ENCODE measurements at places on chromosomes 4 and X.

DNA sequence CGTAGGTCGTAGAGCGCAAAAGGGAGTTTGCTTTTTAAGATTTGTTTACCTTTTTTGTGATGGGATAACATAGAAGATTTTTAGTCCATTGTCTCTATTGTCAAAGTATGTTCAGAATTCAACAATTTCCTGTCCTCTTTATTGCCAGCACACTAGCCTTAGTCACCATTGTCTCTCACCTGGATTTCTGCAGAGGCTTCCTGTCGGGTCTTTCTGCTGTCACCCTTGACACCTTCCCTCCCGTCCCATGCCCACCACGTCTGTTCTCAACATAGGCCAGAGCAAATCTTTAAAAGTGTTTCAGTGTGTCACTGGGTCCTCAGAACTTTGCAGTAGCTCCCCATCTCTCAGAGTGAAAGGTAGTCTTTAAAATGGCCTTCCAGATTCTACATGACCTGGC, 323.9 kb downstream of the TENM3 start:
- no peak for DNase-seq

GRCh38 chr4:179130122-179130714, 1688.0 kb upstream of the AGA start:
- no peak for DNase-seq

DNA sequence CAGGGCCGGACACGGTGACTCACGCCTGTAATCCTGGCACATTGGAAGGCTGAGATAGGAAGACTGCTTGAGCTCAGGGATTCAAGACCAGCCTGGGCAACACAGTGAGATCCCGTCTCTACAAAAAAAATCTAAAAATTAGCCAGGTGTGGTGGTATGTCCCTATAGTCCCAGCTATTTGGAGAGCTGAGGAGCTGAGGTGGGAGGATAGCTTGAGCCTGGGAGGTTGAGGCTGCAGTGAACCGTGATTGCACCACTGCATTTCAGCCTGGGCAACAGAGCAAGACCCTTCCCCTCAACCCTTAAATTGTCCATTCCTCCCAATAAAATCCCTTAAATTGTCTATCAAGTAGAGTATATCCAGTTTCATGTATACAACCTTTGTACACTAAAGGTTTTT, 17.0 kb downstream of the OTUD6A start:
- no peak for DNase-seq

- no peak for DNase-seq
Measured at GRCh38 chr4:21652508-21653231, 295.9 kb downstream of the KCNIP4 start.

DNA sequence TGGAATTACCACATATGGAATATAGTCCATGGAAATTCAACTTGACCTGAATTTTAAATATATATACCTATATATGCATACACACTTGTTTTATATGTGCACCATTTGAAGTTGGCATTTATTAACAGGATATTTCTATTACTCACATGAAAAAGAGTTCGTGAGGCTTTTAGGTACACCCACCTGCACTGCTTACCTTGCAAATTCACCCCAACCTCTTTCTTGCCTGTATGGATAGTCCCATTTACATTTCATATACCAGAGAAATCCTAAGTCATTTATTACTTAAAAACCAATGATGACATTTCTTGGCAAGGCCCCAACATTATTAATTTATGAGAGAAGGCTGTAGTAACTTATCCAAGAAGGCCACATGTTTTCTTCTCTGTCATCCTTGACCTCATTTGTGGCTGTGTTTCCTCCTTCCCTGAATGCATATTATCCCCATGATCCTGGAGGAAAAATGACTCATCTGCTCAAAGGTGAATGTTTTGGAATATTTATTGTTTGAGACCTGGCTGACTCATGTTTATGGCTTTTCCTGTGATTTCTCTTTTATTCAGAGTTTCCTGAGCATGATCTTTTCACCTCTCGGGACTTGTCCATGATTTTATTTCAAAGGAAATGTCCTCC, 62.2 kb upstream of the FAM241A start:
- no peak for DNase-seq

GRCh38 chrX:115650916-115651315, 89.9 kb downstream of the PLS3 start:
- DNase-seq: no peak

DNA sequence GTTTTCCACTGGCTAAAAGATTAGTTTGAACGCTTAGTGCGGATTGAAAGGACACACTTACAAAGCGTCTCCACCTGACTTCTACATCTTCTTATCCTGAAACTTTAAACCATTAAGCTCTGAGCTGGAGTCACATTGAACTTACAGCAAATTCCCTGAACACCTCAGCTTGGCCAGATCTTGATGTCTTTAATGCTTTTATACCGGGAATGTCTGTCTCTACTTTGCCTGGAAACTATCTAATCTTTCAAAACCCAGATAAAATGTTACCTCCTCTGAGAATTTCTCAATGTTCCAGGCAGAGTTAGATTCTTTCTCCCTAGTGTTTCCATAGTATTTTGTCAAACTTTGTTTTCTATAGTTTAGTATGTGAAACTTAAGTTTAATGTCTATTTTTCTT, 179.9 kb downstream of the DTHD1 start:
- no peak for DNase-seq

GRCh38 chr4:146511381-146511780, 10.4 kb downstream of the SLC10A7 start:
- DNase-seq: no peak

- DNase-seq: no peak
Measured at GRCh38 chr4:109912706-109913595, at the start of gene EGF. EGF (plus strand) TSS chr4:109912883; CDS start chr4:109913336, 453 bp downstream.

- peak; percentile 15 for DNase-seq
Measured at GRCh38 chrX:132480581-132481203, 8.1 kb downstream of the MBNL3 start.

DNA sequence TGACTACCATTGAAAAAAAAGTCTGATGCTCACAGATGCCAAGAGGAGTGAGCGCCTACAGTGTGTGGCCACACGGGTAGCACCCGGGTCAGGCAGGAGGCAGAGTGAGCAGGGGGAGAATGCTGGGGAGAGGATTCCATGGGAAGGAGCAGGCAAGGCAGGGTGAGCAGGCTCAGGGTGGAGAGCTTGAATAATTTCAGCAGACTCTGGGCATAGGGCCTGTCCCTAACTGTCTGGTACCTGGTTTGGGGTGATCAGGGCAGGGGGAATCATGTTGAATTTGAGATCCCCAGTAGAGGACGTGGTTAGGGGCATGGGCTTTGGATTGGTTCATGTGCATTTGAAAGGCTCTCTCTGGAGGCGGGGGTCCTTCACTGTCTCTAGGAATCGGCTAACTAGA, 51.2 kb upstream of the TLR3 start:
- DNase-seq: no peak

DNA sequence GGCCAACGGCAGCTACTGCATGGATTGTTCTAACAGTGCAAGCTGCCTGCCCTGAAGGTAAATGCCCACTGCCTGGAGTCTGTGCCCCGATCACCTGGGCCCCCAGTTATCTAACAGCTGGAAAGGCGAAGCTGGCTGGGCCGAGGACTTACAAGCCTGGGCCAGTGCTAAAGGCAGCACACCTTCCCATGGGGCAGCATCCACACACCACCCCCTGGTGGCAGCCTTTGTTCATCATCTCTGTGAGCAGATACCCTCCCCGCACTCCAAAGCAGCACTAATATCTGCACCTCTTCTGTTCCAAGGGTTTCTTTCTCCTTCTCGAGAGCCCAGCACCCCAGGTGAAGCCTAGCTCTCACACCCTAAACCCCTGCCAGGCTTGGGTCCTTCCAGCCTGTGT, 7.6 kb downstream of the SLC2A9 start:
- DNase-seq: no peak

GRCh38 chrX:78496483-78496882, 162.6 kb downstream of the RTL3 start:
- no peak for DNase-seq

GRCh38 chr4:73443224-73443623, 7.2 kb downstream of the AFP start:
- DNase-seq: no peak

- DNase-seq: no peak
Measured at GRCh38 chr4:143641361-143641760, 59.1 kb downstream of the FREM3 start.

GRCh38 chrX:19761554-19762295, 125.7 kb downstream of the SH3KBP1 start:
- no peak for DNase-seq

GRCh38 chrX:40684092-40684491, 36.7 kb upstream of the CXorf38 start:
- DNase-seq: no peak

GRCh38 chr4:183358215-183358755, 36.1 kb upstream of the CLDN24 start:
- no peak for DNase-seq
